Inflammatory macrophage treated with lipopolysaccharide for 4 hours (primary cell): ENCODE measurements at places on chromosomes 2 and 18.

DNA sequence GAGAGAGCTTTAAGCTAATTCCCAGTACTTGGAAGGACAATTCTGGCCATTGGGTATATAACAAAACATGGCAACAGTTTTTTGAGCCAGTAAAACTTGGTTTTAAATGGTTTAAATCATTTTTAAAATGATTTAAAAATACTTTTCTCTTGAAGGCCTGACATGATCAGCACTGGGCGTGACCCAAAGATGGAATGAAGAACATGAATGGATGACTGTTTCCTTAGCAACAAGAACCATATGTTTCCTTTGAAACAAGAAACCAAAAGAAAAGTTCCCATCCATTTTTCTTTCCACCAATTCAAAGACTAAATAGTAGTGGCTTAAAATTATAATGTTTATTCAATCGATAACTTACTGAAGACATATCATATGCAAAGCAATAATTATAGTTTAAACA is 348.3 kb upstream of the FIGN start:
- DNase-seq = no peak

DNA sequence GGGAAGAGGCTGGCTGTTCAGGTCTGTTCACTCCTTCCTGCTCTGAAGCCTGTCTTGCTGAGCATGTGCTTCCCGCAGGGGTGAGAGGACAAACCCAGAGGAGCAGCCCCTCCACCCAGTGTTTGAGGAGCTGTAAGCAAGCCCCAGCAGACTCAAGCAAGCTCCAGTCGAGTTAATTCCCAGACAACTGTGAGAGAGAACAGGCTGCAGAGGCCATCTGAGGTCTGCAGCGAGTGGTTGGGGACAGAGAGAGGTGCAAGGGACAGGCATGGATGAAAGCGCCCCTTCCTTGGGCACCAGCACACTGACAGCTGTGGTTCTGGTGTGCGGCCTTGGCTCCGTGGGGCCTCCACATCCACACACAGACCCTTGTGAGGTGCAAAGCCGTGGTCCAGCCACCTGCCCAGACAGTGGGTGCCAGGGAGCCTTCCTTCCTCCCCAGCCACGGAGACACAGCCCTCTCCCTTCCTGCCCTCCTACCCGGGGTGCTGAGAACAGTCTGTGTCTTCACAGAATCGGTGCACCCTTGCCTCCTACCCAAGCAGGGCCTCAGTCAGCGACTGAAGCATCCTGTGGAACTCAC is 36.2 kb downstream of the MAL start:
- no peak for DNase-seq

GRCh38 chr2:200705305-200706041 is 106.2 kb upstream of the BZW1 start:
- no peak for DNase-seq

DNA sequence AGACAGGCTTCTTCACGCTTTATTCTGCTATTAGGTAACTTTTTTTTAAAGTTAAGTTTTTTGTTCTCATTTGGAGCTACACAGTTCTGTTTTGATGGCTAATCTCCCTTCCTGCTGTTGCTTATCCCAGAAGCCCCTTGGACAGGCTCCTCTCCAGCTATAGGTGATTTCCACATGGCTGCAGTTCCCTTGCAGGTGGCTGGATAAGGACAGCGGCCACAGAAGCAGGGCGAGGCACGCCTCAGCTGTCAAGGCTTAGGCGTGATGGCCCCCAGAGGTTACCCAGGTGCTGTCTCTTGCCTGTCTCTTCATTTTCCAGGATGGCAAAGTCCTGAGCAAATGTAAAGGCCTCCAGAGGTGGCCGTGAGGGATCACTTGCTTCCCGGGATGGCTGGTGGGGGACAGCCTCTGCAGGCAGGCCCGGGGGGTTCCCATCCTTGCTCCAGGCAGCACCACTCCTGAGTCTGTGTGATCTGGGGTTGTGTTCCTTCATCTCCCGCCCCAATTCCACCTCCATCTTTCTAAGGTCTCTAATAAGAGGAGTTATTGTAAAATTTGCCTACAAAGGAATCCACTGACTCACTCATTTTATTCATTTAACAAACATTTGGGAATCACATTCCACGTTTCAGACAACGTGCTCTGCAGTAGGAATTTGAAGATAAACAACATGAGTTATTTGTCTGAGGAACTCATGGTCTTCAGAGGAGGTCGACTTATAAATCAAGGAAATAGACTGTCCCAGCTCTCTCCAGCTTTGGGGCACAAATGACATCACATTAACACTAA is 53.4 kb downstream of the NAPG start:
- no peak for DNase-seq

GRCh38 chr2:11068079-11068741 is 87.1 kb upstream of the SLC66A3 start:
- DNase-seq = no peak

DNA sequence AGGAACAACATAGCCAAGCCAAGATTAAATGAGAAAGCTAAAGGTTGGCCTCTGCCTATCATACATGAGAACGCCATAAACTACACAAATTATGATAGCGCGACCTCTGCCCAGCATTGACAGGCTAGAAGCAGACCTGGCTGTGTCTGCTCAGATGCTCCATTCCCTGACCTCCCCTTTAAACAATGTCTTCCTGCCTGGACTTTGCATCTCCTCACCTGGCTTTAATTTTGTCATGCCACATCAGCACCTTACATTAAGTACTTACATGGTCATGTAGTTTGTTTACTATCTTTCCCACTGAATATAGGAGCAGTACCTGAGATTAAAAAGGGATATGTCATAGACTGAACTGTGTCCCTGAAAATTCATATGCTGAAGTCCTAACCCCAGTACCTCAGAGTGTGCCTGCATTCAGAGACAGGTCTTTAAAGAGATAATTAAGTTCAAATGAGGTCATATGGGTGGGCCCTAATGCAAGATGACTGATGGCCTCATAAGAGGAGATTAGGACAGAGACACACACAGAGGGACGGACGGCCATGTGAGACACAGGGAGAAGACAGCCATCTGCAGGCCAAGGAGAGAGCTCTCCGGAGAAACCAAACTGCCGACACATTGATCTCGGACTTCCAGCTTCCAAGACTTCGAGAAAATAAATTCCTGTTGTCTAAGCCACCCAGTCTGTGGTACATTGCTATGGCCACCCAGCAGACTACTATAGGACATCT is 103.7 kb downstream of the BIN1 start:
- no peak for DNase-seq

DNA sequence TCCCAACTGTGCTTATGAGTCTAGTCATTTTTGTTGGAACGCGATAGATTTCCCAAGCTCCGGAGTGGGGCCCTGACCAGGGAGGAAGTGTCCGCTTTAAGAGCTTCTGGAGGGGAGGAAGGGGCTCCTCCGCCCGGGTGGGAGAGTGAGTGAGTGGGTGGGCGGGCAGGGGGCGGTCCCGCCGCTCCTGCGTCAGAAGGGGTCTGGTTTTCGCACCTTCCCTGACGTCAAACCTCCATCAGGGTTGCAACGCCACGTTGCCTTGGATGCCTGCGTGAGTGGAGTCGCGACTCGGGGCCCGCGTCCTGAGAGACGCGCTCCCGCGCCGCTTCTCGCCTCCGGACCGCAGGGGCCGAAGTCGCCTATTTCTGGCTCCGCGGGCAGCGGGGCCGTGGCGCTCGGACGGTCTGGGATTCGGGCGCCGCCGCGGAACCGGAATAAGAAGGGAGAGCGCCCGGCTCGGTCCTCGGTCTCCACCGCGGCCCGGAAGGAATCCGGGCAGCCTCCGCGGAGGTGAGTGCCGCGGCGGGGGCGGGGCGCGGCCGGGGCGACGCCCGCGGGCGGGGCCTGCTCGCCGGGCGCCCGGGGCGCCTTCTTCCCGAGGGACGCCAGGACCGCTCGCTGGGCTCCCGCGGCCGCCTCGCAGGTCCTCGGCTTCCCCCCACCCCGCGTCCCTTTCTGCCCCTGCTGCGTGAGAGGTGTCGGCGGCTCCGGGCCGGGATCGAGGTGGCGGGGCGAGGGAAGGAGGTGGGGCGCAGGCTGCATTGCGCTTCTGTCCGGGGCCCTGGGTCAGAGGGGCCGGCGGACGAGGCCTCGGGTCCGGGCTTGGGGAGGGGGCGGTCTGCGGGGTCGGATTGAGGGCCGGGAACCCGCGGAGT is at the start of gene ZDBF2:
Gene ZDBF2 (plus strand): TSS at position 230 of the 878 bp plus-strand sequence. CDS start 7,187 bp downstream, outside the sequence.
- DNase-seq = peak; percentile 13

DNA sequence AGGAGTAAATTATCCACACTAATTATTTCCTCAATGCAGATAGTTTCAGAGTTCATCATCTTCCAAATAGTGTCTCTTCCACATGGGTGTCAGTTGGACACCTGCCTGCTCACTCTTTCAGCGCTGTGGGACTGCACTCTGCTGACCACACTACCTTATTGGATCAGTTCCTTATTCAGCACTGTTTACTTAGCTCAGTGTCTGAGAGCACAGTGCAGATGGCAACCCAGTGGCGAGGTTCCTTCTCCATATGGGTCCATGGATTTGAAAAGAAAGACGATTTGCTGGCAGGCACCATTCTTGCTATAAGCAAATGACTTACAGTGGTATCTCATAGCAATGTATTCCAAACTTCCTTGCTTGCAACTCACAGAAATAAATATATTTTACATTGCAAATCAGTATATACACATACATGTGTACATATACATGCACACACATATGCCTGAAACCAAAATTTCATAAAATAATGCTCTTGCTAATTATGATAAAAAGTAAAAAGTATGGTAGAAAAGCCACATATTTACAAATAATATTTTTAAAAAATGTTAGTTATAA is 354.8 kb downstream of the INSIG2 start:
- DNase-seq = no peak

DNA sequence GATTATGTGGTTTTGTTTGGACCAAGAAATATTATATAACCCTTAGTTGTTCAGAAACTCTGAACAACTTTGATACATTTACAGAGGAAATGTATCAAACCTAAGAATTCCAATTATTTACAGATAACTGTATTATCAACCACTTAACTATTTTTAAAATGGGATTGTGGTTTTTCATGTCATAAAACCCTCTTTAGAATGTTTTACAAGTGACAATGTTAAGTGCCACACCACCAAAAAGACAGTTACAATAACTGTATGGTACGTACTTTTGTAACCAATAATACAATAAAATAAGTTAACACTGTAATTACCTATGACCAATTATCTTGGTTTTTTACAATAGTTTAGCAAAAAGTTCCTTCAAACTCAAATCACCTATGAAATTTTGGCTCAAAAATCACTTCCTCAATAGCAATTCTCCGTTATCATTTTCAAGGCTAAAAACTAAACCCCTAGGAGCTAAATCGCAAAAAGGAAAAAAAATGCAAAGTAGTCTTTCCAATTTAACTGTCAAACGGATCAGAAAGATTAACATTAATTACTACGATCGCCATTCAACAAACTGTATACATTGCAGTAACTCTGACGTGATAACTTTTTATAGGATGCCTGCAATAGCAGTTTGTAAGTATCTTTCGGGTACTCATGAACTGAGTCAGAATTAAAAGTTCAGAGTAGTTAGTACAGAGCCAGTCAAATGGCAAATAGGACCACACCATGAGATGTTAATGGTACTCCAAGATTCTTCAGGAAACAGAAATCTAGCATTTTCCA is 1.5 kb downstream of the ROCK1 start:
- peak; percentile 21 for DNase-seq

DNA sequence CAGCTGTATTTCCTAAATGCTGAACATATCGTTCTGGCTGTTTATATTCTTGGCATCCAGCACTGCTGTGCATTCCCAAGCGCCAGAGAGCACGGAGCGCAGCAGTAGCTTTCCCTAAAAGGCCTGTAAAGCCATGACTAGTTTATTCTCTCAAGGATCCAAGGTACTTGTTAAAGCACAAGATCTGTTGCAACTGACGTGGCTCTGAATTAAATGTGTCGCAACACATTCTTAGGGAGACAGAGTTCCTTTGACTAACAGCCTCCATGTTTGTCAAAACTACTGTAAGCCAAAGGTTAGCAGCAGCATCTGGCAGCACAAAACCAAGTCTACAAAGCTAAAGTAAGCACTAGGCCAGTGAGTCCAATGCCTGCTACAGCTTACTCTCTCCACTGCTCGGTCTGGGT is 188.6 kb upstream of the FN1 start:
- DNase-seq = peak; percentile 67

GRCh38 chr2:137185378-137186078 is 420.2 kb downstream of the THSD7B start:
- no peak for DNase-seq

DNA sequence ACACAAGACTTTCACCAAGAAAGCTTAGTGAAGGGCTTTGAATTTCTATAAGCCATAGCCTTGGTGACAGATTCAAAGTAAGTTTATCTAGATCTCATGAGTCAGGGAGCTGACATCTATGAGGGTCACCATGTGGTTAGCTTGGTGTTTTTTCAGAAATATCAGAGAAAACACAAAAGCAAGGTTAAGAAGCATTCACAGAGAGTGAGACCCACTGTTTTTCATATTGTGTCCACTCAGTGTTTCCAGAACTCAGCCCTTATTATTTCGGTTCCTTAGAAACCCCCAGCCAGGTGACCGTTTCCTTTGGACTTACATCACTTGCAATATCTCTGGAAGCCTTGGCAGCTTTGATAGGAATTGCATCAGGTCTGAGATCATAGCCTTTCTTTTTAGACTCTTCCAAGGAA is 76.6 kb downstream of the NEB start:
- no peak for DNase-seq

- no peak for DNase-seq
These were observed 6.5 kb upstream of the NDUFV2 start for GRCh38 chr18:9096007-9096371.
